ENCODE measurements at places on chromosomes 6 and 20.
A peak's percentile ranks its signal among the peaks of the same experiment; 100 is the strongest.

DNA sequence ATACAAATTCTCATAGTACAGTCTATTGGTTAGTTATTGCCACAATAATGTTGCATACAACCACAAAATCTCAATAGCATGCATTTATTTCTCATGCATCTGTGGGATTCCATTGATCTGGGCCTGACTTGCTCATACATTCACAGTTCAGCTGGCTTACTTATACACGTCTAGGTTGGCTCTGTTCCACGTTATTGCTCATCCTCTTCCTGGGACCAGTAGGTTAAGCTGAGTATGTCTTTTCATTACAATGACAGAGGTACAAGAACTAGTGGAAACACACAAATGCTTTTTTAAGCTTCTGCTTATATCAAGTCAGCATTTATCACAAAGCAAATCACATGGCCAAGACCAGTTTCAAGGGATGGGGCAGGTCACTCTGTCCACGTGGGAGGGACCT, 485.3 kb upstream of the BTBD3 start:
- no peak for DNase-seq

DNA sequence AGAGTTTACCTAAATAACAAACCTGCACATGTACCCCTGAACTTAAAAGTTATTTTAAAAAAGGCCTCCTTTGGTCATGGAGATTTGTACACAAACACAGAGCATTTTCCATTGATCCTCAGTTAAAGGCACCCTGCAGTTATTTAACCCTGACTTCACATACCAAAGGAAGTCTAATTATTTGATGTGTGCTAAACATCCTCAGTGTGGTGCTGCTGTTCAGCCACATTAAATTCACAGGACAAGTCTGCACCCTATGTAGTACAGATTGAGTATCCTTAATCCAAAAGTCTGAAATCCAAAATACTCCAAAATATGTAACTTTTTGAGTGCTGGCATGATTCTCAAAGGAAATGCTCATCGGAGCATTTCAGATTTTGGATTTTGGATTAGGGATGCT, 21.4 kb downstream of the KCNQ5 start:
- DNase-seq, result no peak

- no peak for DNase-seq
These were observed 170.3 kb downstream of the FUT9 start for GRCh38 chr6:96186094-96186493.

DNA sequence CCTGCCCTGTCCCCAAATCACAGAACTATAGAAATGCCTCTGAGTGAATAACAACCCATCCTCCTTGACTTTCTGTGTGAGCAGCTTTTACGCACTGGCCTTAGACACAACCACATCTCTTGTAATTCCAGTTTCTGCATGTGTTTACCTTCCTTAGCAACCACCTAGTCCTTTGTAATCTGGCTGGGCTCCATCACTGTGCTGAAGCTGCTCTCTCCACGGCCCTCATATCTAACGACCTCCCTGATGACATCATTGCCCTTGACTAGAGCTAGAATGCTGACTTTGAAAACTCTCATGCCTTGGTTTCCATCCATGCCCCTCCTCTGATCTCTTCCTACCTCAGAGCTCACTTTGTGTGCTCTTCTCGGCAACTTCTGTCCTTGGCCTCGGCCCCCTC, 30.5 kb upstream of the GLP1R start:
- no peak for DNase-seq

DNA sequence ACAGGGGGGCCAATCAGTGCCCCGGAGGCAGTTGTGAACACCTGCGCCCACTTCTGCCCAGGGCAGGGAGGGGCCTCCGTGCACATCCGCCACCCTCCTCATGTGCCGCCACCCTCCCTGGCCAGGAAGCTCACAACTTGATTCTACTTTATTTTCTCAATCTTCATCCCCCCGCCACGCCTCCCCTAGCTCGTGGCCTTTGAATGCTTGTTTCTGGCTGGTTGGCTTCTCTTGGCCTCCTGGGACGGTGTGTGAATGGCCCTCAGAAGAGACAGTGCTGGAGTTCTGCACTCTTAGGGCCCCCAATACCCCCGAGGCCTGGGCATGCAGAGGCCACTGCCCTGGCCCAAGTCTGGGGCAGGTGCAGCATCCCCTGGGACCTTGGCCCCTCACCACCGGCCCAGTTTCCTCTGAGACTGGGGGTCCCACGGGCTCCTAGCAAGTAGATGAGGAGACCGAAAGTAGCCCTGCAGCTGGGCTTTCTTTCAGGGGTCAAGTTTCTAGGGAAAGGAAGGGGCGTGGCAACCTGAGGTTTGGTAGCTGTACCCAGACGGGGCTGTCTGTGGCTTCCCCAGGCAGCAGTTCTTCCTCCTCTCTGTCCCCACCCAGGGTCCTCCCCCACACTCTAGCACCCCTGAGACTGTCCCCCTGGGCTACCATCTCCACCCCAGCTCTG, 1.3 kb downstream of the RGS19 start:
- peak; percentile 41 for DNase-seq

- DNase-seq, result no peak
These were observed 1.2 kb downstream of the RNF217 start for GRCh38 chr6:124963416-124963785.

GRCh38 chr6:127938701-127939100, 37.8 kb upstream of the THEMIS start:
- no peak for DNase-seq
